Retinal pigment epithelial cell (primary cell): ENCODE measurements at places on chromosomes 4 and X.
A peak's percentile ranks its signal among the peaks of the same experiment; 100 is the strongest.

GRCh38 chr4:145732001-145732815 lies 52.3 kb downstream of the C4orf51 start:
- no peak for DNase-seq

DNA sequence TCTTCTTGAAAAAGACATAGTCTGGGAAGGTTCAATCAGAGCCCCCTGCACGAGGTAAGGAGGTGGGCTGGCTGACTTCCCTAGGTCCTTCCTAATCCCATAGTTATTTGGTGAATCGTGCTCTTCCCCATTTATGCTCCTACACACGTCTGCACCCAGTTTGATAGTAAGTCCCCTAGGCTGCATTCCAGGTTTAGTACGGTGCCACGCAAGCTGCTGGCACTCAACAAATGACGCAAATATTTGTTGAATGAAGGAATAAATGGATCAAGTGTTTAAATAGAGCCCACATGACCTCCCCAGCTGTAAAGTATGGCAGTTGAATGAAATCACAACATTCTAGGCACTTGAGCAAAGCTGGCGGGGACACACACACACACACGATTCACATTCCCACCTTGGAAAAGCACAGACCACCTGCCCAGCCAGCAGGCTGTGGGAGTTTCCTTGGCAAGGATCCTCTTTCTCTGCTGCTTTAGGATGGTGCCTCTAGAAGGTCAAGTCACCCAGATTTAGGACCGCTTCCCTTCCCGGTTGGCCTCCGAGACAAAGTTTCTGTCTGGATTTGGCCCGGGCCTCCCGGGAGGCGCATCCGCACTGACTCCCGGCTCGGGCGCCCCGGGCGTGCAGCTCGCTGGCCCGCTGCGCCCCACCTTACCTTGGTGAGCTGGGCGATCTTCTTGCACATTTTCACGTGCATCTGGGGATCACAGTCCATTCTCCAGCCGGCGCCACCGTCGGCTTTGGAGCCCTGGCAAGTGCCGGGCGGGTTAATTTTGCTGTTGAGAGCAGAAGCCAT lies 721 bp downstream of the FAM184B start:
- peak; percentile 60 for DNase-seq

DNA sequence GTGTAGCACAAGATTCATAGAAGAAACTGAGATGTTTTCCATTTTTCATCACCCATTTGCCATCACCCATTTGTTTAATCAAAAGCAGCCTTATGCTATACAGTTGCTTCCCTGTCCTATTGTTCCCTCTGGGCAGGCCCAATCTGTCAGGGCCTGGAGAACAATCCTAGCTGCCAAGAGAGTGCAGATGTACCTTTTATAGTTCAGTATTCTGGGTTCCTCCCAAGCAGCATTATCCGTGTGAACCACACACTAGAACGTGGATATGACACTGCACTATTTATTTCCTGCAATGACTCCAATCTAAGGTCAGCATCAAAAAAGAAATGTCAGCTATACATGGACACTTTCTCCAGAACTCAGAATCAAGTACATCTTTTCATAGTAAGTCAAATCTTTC lies 269.0 kb downstream of the ADGRA3 start:
- no peak for DNase-seq

GRCh38 chrX:23888887-23889501 lies 18.7 kb downstream of the APOO start:
- no peak for DNase-seq

DNA sequence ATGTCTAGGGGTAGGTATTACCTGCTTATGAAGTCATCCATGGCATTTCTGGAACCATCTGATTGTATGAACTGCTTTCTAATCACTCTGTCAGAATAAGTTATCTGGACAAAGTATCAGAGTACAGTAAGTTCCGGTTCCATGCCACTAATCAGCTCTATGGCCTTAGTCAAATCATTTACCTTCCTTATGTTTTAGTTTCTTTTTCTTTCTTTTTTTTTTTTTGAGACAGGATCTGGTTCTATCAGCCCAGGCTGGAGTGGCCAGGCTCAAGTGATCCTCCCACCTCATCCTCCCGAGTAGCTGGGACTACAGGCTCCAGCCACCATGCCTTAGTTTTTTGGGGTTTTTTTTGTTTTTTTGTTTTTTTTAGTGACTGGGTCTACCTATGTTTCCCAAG lies 11.5 kb downstream of the XIAP start:
- DNase-seq: no peak

- DNase-seq: peak; percentile 13
These were observed 730 bp downstream of the MANBA start for GRCh38 chr4:102759831-102760644.

DNA sequence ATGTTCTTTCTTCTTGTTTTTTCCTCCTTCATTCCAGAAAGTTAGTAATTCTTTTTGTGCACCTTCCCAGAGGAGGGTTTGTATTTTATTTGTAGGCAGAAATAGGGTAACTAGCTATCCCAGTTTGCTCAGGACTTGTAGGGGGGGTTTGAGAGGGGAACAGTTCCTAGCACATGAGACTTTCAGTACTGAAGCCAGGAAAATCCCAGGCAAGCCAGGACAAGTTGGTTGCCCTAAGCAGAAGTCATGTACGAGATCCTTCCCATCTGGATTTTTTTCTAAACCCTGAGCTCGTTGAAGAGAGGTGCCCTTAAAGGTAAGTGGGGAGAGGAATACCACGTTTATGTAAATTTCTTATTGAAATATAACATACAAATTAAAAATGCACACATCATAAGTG lies 15.6 kb upstream of the TAB3 start:
- no peak for DNase-seq

DNA sequence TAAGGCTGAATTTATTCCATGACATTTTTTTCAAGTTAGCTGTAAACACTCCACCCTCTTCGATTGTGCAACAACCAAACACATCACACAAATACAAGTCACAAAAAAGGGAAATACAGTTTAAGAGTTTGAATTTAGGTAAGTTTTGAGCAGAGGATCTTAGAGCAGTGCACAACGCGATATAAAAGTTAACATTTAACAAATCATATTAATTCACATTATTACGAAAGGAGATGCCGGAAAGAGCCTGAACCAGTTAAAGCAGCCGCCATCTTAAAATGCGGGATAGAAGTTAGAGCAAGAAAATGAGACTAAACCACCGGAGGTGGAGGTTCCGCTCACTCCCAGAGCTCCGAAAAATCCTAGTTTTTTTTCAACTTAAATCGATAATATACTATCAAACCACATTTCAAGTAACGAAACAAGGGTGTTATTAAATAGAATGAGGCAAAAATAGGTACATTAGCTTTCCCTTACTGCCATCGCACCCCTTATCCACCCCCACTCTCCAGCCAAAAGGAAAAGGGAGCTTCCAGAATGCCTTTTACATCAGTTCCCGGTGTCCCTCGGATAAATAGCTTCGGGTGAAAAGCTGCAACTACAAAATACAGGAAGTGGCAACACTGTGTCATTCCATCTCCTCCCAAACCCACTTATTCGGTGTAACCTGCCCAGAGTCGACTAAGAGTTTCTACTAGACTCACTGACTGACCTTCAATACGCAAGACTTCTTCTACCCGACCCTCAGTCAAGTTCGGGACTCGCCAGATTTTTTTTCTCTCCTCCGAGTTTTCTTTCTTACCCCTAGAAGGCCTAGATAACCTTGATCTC lies 1.9 kb downstream of the UBE2D3 start:
- DNase-seq: no peak

GRCh38 chr4:159307929-159308328 lies 205.1 kb downstream of the RAPGEF2 start:
- DNase-seq: no peak

GRCh38 chr4:1948232-1948631 lies 60.5 kb downstream of the NELFA start:
- DNase-seq: no peak

DNA sequence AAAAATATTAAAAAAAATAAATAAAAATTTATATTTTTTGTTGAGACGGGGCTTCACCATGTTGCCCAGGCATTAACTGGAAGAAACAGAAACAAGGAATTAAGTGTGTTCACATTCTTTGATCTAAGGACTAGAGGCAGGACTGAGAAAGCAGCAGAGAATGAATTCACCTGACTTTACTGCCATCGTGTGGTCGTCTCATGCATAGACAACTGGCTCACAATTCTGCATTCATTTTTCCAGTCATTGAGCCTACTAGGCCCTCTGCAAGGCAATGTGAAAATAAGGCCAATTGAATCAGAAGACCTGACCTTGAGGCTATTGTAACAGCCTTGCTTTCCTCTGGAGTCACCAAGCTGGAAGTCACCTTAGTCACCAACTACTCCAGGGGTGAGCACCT lies 37.4 kb downstream of the LHFPL1 start:
- peak; percentile 19 for DNase-seq

- DNase-seq: no peak
These were observed 1417.3 kb downstream of the STIM2 start for GRCh38 chr4:28277931-28278330.

DNA sequence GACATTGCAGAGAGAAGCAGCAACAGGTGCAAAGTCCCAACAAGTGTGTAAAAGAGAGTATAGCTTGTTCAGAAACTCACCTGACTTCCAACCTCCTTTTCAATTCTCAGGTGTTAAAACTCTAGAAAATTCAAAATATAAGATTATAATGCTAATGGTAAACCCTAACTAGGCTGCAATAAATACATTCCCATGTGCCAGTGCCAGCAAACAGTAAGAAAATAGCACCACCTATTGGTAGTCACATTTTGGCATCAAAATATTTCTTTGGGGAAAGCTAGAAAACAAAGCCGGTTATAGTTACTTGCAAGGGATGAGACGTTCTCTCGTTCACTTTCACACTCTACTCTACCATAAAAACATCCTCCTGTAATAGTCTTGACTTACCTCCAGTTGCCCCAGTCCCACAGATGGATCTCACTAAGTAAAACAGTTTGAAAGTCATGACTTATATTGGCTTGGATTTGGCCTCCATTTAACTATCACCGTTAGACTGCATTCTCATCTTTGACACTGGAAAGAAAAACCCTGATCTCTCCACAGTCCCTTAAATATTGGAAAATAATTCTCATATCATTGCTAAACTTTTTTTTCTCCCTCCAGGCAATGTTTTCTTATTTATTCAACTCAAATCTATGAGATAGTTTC lies 9.6 kb downstream of the BMP3 start:
- no peak for DNase-seq

DNA sequence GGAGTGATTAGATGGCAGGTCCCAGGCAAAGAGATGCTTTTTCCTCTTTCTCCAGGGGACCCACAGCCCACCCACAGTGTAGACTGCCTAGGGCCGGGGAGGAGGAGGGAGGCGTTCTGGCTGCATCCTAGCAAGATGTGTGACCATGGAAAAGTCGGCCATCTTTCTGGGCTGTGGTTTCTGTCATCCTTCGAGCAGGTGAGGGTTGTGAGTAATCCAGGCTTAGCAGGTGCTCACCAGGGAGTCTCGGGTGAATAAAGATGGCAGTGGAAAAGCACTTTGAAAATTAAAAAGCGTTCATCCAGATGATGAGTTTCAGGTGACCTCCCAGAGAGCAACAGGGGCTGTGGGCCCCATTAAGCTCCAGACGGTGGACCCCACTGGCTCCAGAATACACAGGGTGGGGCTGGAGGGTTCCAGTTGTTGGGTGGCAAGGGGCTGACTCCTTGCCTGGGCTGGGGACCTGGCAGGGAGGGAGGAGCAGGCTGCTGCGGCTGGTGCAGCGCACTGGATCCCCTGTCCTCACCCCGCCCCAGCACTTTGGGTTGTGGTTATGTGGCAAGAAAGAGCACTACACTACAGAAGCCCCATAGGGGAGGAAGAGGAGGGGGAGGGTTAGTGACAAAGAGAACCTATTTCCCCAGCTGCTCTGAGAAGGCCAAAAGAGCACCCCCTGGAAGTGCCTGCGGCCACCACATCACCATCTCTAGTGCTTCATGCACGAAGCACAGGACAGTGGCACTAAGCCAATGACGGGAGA lies 23.7 kb downstream of the ELF4 start:
- no peak for DNase-seq

DNA sequence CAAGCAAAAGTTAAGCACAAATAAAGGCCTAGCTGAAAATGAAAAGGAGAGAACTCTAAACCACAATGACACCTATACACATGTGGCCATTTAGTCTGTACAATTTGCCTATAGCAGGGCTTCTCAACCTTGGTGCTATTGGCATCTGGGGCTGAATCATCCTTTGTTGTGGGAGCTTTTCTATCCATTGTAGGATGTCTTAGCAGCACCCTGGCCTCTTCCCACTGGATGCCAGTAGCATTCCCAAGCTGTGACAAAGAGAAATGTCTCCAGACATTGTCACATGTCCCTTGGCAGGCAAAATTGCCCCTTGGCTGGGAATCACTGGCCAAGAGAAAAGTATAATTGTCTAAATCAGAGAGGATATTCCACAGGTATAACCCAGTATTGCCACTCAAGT lies 13.5 kb upstream of the PRPS2 start:
- no peak for DNase-seq

GRCh38 chr4:140691369-140691768 lies 64.8 kb downstream of the TBC1D9 start:
- no peak for DNase-seq

DNA sequence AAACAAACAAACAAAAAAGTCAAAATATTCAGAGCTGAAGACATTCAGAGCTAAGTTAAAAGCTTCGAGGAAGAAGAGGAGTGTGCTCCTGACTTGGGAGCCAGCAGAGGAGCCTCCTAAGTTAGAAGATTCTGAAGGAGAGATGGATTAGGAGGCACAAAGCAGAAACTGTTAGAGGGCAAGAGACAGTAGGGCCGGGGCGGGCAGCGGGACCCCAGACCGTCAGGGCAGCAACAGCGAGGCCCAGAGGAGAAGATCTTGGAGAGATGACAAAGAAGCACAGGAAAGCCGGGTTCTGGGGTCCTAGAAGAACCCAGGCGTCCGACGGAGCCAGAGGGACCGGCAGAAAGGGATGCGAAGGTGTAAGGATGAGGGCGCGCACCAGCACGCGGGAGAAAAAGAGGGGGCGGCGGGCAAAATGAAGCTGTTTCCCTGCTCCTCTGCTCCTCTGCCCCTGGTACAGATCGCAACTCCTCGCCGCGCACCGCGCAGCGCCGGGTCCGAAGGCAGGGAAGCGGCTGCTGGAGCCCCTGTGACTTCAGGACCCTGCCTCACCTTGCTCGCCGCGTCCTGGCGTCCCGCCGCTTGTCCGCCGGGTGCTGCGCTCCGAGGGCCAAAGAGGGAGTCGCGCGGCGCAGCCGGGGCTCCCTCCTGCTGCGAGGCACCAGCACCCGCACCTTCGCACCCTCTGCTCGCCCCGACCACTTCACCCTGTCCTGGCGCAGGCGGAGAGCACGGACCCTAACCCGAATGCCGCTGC lies 477 bp downstream of the KLHL13 start:
- DNase-seq: no peak

GRCh38 chr4:55096619-55097018 lies 28.8 kb downstream of the KDR start:
- DNase-seq: no peak

DNA sequence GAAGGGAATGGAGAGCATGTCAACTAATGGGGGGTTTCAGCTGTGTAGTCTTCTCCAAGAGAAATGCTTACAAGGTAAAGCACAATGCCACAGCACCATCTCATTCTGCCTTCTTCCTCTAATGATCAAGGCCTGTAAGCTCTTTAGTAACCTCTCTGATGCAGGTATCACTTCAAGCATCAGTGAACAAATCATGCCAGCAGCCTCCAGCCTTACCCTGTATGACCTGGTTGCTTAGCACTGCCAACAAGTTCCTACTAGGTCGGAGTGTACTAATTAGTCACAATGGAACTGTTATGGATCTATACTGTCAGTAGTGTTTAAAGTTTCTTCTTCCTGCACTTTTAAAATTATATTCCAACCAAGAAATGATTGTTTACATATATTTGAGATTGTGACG lies 197.7 kb downstream of the GRID2 start:
- DNase-seq: peak; percentile 10
